ENCODE measurements at places on chromosomes 12 and 14. TPM values are rescaled to one million over a fixed set of nuclear protein-coding genes. Genes with fewer than 3 reads are reported as not detected.

GRCh38 chr12:27550653-27550975, 26.6 kb downstream of the PPFIBP1 start:
- DNase-seq, result no peak

GRCh38 chr14:28242895-28243294, 523.7 kb upstream of the FOXG1 start:
- DNase-seq, result no peak

- no peak for DNase-seq
Observed at GRCh38 chr14:64721899-64722298, 17.7 kb downstream of the PLEKHG3 start.

DNA sequence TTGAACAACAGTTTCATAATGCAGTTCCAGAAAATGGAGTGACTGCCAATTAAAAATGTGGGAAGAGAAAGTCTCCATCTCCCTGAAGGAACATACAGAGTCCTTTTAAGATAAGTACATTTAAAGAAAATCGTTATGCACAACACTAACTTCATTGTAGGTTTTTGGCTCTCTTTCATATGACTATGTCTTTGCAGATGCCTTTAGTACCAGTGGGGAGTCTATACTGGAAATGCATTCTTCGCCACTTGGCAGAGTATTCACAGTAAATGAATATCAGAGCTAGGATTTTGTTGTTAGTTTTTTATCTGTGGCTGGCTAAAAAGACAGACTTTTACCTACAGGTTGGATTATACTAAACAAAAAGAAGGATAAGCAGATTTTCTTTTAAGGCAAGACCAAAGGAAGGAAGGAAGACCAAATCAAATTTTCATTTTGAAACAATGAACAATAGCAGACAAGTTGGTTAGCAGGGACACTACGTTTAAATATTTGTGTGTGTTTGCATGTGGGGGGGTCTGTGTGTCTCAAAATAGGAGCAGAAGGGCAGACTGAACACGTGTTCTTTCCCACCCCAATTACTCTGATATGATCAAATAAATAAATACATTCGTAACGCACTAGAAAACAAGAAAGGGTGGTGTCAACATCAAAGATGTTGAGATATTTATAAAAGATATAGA, 124.5 kb downstream of the BTG1 start:
- DNase-seq, result no peak

DNA sequence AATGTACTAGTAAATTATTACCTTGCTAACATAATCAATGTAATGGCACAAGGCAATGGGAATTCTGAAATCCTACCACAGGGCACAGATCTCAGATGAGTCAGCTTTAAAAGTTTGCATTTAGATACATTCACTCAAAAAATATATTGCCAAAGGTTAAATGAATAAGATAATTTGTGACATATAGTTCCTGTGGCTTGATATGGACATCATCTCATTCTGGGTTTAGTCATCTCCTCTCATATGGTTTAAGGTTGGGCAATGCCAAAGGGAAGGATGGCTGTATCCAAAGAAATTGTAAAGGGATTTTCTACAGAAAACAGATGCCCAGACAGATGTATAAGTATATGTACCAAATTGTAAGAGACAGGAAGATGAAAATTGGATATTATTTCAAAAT, 1065.0 kb downstream of the LRFN5 start:
- no peak for DNase-seq

- no peak for DNase-seq
Observed at GRCh38 chr12:77998236-77998786, 167.6 kb downstream of the NAV3 start.

GRCh38 chr12:55554296-55554695, 4.9 kb downstream of the OR6C4 start:
- DNase-seq, result no peak

- no peak for DNase-seq
Observed at GRCh38 chr14:66476964-66477363, 9.2 kb upstream of the CCDC196 start.

- DNase-seq, result no peak
Observed at GRCh38 chr12:64469455-64470142, 17.7 kb downstream of the TBK1 start.

DNA sequence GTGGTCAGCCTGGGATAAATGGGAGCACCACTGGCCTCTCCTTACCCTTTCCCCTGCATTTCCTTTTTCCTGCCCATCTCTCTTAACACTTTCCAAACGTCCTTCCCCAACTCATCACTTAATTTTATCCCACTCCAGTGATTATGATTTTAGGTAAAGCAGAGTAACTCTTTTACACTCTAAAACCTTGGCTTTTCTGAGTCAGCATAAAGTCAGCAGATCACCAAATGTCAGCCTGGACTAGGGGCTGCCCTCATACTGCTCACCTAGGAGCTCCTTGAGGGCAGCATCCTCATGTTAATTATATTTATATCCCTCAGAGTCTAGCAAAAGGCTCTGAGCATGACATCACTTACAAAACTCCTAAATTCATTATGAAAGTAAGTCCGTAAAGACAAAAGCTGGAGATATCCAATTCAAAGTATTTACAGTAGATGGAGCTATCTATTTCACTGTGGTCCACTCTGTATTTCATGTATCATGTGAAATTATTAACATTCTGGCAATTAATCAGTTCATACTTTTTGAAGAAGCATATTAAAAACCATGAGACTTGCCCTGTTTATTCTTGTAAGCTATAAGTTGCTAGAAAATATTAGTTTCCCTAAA, 17.0 kb upstream of the DICER1 start:
- no peak for DNase-seq

DNA sequence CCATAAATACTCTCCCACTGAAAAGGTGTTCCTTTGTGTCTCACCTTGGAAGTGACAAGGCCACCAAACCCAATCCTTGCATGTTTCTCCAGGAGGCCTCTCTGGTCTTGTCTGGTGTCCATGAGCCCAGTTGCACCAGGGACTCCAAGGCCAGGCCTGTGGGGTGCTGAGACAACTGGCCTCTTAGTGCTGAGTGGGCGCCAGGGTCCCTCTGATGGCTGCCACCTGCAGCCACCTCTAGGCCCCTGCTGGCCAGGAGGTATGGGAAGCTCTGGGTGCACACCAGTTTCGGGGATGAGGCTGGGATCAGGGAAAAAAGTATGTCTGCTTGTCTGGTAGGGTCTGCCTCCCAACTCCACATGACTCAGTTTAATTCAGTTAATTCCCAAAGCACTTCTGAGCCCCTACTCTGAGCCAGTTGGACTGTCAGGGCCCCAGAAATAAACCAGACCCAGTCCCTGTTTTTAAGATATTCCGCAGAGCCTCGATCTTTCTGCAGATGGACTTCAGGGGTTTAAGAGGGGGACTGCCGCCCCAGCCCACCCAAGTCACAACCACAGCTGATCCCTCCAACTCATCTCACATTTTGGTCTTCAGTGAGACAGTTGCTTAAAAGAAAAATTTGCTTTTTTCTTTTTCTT, 15.0 kb upstream of the FAM181A start:
- DNase-seq, result no peak

DNA sequence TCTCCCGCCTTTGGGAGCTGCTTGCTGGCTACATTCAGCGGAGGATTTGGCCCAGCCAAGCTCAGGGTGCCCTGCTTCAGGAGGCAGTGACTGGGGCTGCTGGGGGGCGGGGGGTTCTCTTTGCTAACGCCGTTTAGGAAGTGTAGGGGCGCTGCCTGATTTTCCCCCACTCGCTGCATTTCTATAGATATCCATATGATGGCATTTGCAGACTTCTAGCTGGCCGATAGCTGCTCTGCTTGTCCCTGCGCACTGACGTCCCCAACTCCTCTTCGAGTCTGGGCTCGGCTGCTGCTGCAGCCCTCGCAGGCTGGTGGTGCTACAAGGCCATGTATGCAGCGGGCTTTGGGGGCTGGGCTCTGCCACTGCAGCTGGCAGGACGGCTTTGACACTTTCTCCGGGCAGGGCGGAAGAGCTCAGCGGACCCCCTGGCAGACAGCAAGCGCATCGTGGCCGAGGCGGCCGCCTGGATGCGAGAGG, 3.1 kb downstream of the LRFN5 start:
- DNase-seq, result no peak

DNA sequence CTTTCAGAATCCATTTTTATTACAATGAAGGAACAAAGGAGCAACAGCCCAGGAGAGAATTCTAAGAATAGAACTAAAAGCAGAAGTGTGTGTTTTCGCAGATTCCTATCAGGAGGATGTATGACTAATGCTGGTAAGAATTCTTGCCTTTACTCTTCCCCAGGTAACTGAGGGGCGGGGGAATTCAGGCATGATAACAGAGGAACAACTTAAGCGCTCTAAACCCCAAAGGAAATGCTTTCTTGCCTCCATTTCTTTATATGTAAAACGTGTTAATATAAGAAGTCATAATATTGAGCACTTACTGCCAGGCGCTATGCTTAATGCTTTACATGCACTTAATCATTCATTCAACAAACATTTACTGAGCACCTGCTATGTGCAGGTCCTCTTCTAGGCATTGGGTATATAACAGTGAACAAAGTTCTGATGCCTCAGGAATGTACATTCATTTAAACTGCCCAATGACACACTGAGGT, 4.5 kb downstream of the HCAR1 start:
- DNase-seq, result no peak

DNA sequence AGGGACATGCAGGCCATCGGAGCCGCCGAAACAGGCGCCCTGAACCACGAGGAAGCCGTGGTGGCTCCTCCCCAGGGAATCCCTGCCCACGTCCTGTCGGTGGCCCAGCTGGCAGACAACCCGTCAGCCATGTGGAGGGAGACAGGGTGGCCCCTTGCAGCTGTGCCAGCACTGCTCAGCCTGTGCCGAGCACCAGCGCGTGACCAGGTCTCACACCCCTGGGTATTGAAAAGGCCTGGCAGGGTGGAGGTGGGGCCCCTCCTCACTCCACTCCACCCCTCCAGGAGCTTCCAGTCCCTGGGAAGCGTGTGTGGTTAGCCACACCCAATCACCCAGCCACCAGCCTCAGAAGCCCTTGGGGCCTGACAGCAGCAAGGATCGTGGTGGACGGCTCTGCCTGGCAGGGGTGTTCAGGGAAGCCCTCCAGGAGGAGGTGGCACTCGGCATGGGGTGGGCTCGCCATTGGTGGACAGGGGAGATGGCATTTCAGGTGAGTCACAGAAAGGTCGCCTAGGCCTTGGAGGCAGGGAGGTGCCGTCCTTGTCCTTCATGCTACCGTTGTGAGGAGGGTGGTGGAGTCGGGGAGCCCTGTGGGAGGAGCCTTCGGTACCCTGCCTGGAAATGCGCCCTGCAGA, 12.3 kb upstream of the DLK1 start:
- DNase-seq, result peak; percentile 38

DNA sequence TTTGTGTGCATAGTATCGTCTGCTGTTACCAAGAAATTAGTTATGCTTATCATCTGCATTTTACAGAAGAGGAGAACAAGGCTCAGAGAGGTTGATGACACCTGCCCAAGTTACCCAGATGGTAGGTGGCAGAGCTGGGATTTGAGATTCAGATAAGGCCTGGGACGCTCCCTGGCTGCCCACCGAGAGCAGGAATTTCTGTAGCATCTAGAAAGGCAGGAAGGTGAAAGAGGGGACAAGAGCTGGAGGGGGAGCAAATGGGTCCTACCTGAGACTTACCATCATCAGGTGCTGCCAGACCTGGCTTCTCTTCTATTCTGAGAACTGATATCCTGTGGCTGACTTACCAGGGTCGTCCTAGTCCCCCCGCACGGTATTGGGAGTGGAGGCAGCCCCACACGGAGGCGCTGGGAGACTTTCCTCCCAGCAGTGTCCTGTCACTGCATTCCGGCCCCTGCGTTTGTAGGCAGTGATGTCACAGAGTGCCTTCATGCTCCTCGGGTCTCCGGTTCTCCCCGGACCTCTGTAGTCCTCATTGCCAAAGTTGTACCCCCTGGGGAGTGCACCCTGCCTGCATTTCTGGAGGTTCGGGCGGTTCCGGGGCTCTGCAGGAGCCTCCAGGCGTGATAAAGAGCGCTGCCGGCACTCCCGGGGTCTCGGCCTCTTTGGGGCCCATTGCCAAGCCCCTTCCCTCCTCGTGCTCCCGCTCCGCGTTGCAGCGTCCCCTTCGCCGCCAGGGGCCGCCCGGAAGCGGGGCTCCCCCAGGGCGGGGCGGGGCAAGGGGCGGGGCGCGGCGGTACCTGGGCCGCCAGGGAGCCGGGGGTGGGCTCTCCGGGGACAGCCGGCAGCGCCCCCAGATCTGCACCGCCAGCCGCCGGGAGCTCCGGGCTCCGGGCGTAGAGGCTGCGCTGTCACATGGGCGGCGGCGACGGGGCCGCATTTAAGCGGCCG, at the start of gene CABP1:
Gene CABP1 (plus strand): TSS at position 856 of the 951 bp plus-strand sequence. CDS start 60 bp downstream, at position 916.
- peak; percentile 61 for DNase-seq

DNA sequence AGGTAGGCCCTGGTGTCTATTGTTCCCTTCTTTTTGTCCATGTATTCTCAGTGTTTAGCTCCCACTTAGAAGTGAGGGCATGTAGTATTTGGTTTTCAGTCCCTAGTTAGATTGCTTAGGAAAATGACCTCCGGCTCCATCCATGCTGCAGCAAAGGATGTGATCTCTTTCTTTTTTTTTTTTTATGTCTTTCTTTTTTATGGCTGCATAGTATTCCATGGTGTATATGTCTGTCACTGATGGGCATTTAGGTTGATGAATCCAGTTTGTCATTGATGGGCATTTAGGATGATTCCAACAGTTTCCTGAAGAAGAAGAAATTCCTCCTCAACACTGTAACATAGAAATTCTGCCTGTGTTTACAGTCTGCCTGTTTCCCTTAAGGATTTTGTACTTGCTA, 231.1 kb downstream of the CCDC91 start:
- DNase-seq, result no peak

DNA sequence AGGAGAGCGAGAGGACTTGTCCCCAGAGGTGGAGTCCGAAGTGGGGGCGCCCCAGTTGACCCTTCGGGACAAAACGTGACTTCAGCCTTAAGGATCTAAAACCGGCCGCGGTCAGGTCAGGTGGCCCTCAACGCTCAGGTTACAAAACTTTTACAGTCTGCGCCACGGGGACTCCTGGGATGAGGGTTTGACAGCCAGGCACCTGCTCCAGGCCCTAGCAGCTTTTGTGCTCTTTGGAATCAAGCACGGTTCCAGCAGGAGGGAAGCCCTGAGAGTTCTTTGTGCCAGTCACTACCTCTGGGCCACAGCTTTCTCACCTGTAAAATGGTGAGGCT, 337 bp downstream of the ZC2HC1C start:
- no peak for DNase-seq

The CACNA2D4 gene
- 3.1 TPM for polyA plus RNA-seq

The GOLT1B gene
- polyA plus RNA-seq, result 21.8 TPM

The TPPP2 gene
- not detected for polyA plus RNA-seq

The NRXN3 gene
- polyA plus RNA-seq, result not detected

The IKZF4 gene
- polyA plus RNA-seq, result 0.25 TPM

The FAM161B gene
- polyA plus RNA-seq, result 1.7 TPM
